ENCODE measurements at places on chromosomes 11 and 22.

GRCh38 chr22:30457981-30458380 is 13.8 kb downstream of the SEC14L3 start:
- no peak for DNase-seq

DNA sequence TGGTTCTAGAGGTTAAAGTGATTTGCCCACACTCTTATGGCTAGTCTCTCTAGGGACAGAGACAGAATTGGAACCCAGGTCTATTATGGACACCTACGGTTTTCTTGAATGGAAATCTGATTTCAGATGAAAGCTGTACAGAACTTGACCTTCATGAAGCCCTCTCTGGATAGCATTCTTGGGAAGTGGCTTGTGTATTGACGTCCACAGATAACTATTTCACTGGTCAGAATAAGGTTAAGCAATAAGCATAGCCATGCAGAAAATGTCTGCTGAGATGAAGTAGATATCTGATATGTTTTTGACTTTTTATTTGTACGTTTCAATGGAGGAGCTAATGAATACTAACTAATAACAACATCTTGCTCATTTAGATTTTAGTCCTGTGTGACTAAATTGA is 1.1 kb downstream of the TLCD5 start:
- no peak for DNase-seq

DNA sequence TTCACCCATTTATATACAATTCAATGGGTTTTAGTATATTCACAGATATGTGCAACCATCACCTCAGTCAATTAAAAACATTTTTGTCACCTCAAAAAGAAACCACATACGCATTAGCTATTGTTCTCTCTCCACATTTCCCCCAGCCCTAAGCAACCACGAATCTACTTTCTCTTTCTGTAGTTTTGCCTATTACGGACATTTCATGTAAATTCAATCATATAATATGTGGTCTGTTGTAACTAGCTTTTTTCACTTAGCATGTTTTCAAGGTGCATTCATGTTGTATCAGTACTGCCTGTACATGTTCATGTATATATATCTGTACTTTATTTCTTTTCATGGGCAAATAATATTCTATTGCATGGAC is 104.7 kb upstream of the RRM1 start:
- no peak for DNase-seq

DNA sequence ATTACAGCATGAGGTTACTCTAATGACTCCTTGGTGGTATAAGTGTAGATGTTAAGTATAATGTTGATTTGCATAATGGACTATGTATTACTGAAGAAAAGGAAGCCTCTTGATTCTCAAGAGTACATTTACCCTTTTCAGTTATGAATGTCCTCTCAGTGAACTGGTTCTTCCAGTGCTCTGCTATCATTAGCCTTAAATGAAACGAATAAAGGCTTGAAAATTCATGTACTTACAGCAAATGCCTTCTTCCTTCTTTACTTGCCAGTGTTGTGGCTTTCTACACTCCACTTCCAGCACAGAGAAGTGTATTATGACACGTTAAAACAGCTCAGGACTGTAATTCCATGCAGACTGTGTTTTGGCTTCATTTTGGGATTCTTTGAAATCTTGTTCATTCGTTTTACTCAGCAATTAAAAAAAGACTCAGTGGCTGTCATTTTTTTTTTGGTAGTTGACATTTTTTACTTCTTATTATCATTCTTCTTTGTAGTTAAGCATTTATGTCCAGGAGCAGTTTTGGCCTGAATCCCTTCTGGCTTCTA is 96.9 kb downstream of the MTMR3 start:
- DNase-seq = no peak

- no peak for DNase-seq
Observed at GRCh38 chr11:8941341-8942103, 1.3 kb downstream of the ASCL3 start.

All from dorsolateral prefrontal cortex (tissue), 122 donors.